ENCODE measurements at places on chromosomes 3 and 15.

- peak; percentile 86 for DNase-seq
Observed at GRCh38 chr3:113166719-113167492, 44.5 kb upstream of the BOC start.

DNA sequence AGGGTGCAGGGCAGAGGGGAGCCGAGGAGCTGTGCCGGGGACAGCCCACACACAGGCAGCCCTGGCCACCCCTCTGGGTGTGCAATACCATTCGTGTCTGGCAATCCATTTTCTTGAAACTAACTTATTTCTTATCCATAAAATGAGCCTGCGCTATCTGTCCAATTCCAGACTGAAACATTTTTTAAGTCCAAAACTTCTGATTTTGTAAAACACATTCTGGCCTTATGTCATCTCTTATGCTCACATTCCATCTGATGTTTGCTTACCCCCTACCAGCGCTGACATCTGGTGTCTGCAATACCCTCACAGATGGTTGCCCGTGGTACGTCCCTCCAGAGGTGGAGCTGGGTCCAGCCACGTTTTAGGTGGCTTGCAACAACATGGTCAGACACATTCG, 31.8 kb downstream of the PCSK6 start:
- DNase-seq = no peak

- no peak for DNase-seq
Observed at GRCh38 chr3:124802702-124803101, 72.5 kb downstream of the UMPS start.

DNA sequence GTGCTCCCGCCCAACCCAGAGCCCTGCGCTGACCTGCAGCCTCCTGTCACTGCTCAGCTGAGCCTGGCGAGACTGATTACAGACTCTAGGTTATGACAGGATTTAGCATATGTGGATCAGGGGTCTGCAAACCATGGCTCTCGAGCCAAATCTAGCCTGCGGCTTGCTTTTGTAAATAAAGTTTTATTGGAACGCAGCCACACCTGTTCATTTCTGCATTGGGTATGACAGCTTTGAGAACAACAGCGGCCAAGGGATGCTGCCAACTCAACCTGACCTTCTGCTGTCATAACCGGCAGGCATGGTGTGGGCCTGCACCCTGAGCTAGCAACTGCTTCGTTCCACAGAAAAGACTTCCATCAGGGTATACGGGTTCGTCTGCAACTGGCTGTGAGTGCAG, 50.5 kb upstream of the IQSEC1 start:
- DNase-seq = no peak

DNA sequence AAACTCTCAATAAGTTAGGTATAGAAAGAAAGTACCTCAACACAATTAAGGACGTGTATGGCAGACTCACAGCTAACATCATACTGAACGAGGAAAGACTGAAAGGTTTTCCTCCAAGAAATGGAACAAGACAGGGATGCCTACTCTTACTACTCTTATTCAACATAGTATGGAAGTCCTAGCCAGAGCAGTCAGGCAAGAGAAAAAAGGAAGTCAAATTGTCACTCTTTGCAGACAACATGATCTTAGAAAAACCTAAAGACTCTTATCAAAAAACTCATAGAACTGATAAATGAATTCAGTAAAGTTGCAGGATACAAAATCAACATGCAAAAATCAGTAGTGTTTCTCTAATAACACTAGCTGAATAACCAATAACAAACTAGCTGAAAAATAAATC, 96.0 kb downstream of the C3orf70 start:
- no peak for DNase-seq

DNA sequence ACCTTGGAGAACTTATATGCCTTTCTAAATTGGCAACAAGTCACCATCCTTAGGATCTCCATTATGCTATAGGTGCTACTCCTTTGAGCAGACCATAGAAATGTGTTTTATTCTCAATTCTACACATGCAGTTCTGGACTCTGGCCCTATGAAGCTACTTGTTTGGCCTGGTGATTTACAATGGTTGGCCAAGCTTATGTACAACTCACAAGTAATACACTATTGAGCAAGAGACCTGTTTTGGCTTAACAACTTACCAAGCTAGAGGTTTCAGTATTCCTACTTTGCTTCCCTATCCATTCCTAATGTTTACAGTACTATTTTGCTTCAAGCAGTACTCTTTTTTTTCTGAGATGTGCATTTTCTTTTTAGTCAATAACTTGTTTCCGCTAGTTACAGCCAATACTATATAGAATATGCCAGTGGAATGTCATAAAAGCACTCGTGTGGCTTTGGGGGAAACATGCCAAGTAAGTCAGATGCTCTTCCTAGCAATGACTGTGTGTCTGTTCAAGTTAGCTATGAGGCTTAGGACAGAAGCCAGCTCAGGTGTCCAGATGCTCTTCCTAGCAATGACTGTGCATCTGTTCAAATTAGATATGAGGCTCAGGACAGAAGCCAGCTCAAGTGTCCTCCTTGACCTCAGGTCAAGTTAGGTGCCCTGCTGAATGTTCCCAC, 174.9 kb upstream of the SEMA6D start:
- peak; percentile 7 for DNase-seq

DNA sequence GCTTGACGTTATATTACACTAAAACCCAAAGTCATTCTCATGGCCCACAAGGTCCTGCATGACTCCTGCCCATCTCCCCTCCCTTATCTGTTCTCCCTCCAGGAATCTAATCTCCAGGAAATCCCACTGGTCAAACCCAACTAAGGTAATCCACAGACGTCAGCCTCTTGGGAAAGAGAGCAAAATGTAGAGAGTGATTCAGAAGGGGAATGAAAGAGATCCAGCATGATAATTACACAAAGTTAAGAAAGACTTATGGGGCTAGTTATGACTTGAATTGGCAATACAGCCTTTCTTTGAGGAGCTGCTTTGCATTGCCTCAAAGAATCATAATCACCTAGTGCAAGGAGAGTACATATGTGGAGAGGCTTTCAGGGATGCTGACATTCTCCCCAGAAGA, 137.8 kb upstream of the MYRIP start:
- no peak for DNase-seq

DNA sequence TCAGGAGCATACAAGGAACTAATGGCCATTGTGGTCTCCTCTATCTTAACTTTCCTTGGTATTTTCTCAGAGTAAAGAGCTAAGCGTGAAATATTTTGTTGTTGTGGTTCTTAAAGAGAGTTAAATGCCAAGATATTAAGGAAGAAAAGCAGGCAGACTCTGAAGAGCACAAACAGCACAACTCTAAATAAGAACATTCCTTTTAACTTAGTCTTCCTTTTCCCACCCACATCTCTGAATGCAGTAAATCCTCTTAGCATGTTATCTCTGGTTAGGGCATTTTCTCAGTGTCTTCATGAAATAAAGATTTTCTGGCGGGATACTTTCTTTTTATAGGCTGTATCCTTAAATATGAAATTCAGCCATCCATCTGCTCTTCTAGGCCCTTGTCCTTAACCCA, 1.5 kb downstream of the GPR87 start:
- peak; percentile 57 for DNase-seq

- DNase-seq = peak; percentile 17
Observed at GRCh38 chr3:44981220-44981619, 5.2 kb downstream of the EXOSC7 start.

GRCh38 chr15:41689834-41690233, 29.6 kb downstream of the MGA start:
- DNase-seq = no peak

DNA sequence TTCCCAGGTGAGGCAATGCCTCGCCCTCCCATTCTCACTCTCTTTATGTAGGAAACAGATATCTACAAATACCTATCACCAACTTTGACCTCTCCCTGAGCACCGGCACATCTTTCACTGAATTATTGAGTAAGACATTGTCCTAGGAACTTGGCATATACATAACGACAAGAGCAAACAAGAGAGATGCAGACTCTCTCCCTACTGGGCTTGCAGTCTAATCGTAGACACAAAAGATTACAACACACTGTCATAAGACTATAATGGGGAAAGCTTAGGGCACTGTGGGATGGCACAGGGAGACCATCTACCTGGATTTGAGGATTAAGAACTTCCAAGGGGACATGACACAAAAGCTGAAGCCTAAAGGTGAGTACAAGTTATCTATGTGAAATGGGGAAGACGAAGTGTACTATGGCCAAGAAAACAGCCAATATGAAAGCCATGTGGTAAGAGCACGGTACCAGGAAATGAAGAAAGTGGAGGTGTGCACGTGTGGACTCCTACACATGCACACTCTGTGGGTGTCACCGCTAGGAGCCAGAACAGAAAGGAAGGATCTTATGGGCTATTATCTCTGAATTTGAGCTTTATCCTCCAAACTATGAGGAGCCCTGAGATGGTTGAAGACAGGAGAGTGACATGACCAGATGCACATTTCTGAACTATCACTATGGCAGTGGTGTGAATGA, 218.8 kb upstream of the STRIT1 start:
- DNase-seq = no peak

GRCh38 chr3:150605998-150606641, 3.0 kb downstream of the SELENOT start:
- no peak for DNase-seq

DNA sequence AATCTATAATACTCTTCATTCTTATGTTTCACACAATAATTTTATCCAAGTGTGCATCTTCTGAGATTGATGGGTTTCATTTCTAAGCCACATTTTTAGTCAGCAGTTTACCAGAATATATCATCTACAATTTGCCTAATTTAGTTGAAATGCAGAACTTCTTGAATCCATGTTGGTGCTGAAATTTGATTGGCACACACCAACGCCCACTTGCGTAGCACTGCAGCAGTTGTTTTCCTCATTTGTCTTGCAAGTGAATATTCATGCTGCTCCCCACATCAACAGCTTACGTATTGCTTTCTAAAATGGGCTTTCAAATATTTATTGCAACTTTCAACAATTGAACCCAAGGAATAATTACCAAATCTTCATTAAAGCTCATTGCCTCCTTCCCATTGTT, 87.8 kb upstream of the CTDSPL start:
- DNase-seq = no peak

GRCh38 chr15:78243491-78243941, 9.2 kb upstream of the ACSBG1 start:
- DNase-seq = no peak

DNA sequence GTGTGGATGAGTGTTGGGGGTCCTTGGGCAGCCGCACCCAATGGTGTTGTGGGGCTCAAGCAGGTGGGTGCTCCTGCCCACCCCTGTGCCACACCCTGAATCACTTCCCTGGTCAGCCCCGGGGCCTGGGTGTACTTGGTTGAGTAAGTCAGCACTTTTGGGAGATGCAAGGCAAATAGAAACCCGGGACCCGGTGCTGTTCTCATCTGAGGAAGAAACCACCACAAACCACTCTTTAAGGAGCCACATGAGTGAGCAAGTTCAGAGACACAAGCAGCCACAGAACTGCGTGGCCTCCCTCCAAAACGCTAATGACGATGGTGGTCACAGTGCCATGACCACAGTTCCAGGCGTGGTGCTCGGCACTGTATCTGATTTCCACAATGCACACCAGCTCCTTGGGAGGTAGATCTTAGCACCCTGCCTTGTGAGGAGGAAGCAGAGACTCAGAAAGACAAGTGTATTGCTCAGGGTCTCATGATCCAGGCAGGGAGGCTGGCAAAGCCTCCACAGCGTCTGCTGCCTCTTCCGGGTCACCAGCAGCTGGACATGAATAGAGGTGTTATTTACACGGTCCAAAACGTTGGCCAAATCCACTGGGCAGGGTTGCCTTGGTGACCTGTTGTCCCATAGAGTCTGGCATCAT, 118.2 kb upstream of the ALDH1A3 start:
- no peak for DNase-seq

- no peak for DNase-seq
Observed at GRCh38 chr15:91716536-91716935, 137.0 kb upstream of the SLCO3A1 start.

DNA sequence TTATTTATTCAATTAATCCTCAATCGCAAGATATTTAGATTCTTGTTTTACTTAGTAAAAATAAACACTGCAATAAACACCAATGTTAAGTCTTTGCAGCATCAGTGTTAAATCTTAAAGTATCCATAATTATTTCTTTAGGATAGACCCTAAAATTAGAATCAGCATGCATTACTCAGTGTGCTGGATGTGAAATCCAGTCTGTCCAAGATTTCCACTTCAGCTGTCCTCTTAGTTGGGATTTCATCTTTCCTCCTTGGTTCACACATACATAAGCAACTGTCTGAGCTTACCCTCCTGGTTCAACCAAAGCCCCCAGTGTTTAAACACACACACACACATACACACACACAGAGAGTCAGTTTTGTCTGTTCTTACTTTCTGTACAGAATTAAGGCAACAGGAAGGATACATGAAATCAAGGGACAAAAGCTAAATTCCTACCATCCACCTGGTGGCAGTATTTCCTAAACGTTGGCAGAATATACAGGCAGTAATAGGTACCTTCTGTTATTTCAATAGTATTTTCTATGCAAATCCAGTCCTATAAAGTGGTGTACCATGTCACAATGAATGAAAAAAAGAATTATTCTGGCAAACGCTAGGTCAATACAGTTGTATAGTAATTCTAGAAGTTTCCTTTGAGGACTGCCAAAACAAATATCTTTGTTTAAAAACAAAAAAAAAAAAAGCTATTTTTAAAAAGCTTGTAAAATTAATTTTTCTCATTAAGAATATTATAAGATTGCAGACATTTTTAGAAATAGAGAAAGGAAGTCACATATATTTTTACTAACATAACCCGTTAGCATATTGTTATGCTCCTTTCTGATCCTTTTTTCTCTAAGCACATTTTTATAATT, 27.3 kb upstream of the DMXL2 start:
- peak; percentile 65 for DNase-seq

- peak; percentile 95 for DNase-seq
Observed at GRCh38 chr3:194141415-194142155, 5.6 kb downstream of the HES1 start.

GRCh38 chr3:52721002-52721729, 15.3 kb downstream of the SPCS1 start:
- DNase-seq = peak; percentile 7

- no peak for DNase-seq
Observed at GRCh38 chr3:108412121-108412750, 98.2 kb downstream of the MYH15 start.

- DNase-seq = no peak
Observed at GRCh38 chr15:98570119-98570518, 78.2 kb upstream of the IGF1R start.

DNA sequence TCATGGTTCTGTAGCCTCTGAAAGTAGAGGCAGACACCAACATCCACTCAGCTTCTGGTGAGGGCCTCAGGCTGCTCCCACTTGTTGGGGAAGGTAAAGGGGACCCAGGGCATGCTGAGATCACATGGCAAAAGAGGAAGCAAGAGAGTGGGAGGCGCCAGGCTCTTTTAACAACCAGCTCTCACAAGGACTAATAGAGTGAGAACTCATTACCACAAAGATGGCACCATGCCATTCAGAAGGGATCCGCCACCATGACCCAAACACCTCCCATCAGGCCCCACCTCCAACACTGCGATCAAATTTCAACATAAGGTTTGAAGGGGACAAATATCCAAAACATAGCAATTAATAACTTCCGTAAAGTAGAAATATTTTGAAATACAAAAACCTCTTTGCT, 192.3 kb downstream of the OCA2 start:
- no peak for DNase-seq

- peak; percentile 80 for DNase-seq
Observed at GRCh38 chr15:43550527-43551363, 33.3 kb downstream of the MAP1A start.

GRCh38 chr3:65628978-65629377, 409.7 kb downstream of the MAGI1 start:
- DNase-seq = no peak
